Panc1 (cell line): ENCODE measurements at places on chromosomes 16 and 17. TPM values are rescaled to one million over a fixed set of nuclear protein-coding genes. Genes with fewer than 3 reads are reported as not detected.

Gene NRN1L
- 1.1 TPM for total RNA-seq

Gene CES5A
- total RNA-seq: not detected

Gene TOX3
- 3.4 TPM for total RNA-seq

Gene TNP2
- total RNA-seq: not detected

Gene CD79B
- total RNA-seq: not detected

Gene KIF19
- total RNA-seq: not detected

Gene HNF1B
- total RNA-seq: not detected
